ENCODE measurements at places on chromosomes 3 and 15.

DNA sequence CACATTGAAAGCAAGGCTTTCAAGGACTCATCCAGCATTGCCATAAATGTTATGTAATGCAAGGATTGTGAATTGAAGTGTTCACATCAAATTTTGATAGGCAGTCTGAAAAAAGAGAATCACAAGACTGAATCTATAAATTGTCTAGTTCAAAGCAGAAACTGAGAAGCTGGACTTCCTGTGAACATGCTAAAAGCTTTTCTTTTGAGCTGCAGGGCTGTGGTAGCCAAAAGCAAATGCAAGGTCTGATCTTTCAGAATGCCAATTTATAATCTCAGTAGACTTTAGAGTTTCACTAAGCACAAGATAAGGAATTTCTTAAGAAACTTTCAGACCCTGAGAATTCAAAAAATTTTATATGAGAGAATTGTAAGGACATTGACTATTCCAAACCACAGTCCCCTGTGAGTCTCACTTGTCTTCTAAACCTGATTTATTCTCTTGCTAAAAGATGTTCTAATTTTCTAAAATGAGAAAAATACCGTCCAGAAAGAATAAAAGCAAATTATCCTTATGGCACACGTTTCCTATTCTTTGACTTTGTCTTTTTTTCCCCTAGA lies 1700.3 kb downstream of the OTOL1 start:
- no peak for DNase-seq
- no peaks in the 10 kb centered on the region for H3K36me3 ChIP-seq
- H3K4me3 ChIP-seq, result no peak overlapping the region
- H3K4me1 ChIP-seq, result no peaks in the 10 kb centered on the region
- no peaks in the 10 kb centered on the region for H3K27me3 ChIP-seq

DNA sequence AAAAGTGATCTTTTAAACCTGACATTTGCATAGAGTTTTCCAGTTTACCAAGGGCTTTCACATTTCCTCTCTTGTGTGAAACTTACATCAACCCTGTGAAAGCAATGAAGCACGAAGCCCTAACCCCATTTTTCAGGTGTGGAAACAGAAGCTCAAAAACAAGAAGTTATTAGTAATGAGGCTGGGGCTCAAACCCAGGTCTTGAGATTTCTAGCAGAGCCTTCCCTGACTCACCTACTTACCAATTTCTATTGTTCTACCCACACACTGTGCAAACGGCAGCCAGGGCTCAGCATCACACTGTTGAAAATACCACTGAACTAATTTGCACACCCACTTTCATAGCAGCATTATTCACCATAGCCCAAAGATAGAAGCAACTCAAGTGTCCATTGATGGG lies 117.8 kb upstream of the IGF1R start:
- no peak overlapping the region for H3K4me3 ChIP-seq
- DNase-seq, result no peak
- H3K4me1 ChIP-seq, result no peaks in the 10 kb centered on the region
- H3K27ac ChIP-seq, result no peak overlapping the region
- H3K27me3 ChIP-seq, result no peaks in the 10 kb centered on the region

- H3K4me3 ChIP-seq, result peak overlapping the region; percentile 88
- peaks cover 20% of the 10 kb centered on the region for H3K4me1 ChIP-seq
- peak overlapping the region; percentile 93 for H3K27ac ChIP-seq
Observed at GRCh38 chr15:72117486-72118016, 399 bp downstream of the MYO9A start.

DNA sequence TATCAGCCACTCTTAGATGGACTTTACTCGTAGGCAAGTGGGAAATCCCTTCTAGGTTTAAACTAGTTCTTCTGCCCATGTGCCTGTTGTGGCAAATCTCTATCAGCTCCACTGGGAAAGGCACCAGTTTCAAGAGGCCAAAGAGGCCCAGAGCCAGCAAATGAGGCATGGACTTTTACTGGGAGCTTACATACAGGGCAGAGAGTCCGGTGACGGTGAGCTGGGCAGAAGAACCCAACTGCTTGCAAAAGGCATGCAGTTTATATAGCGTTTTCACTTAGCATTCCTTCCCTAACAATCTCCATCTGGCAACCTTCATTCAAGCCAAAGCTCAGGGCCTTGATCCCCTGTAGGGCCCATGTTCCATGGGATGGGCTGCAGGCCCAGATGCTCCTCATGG lies 93.0 kb upstream of the C3orf80 start:
- no peaks in the 10 kb centered on the region for H3K27me3 ChIP-seq
- no peak overlapping the region for H3K4me3 ChIP-seq
- H3K4me1 ChIP-seq, result peaks cover 9% of the 10 kb centered on the region
- DNase-seq, result no peak
- no peaks in the 10 kb centered on the region for H3K36me3 ChIP-seq
- H3K27ac ChIP-seq, result no peak overlapping the region

DNA sequence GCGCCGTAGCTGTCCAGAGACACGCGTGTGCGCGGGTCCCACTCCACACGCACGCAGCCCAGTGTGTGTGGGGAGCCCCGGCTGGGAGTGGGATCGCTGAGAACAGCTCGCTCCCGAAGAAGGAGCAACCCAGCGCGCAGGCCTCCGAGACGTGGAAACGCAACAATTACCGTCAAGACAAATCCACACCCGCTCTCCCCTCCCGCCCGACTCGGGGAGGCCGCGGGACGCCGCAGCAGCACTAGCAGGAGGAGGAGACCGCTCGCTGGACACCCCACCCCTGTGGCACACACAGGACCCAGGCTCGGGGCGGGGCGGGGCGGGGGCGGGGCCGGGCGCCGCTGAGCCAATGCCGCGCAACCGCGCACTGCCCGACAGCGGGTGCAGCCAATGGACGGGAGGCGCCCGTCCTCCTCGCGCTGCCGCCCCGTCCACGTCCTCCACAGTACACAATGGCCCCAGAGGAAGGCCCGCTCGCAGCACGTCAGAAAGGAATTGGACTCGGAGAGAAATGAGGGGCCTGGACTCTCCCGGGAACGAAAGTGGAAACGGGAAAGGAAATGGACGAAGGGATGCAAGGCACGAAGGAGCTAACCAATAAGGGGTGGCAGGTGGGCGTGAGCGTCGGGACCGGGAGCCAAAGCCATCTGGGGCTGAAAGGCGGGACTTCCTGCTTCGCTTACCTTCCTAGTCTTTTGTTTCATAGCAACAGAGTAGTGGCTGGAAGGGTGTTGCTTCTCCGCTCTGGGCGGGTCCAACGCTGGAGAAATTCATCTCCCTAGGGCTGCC lies at the start of gene CBLB:
TSS of gene CBLB (minus strand) at position 271 of the 789 bp plus-strand sequence. CDS start 1,435 bp downstream, outside the sequence.
- H3K27me3 ChIP-seq, result no peaks in the 10 kb centered on the region
- peaks cover 5% of the 10 kb centered on the region for H3K36me3 ChIP-seq
- H3K4me3 ChIP-seq, result peak within 1 kb of the TSS; percentile 90

GRCh38 chr15:35548435-35548834 lies 2.5 kb upstream of the DPH6 start:
- no peaks in the 10 kb centered on the region for H3K36me3 ChIP-seq
- H3K27me3 ChIP-seq, result no peaks in the 10 kb centered on the region
- no peak for DNase-seq
- peaks cover 8% of the 10 kb centered on the region for H3K4me1 ChIP-seq
- H3K4me3 ChIP-seq, result no peak overlapping the region
- H3K27ac ChIP-seq, result no peak overlapping the region

- H3K4me3 ChIP-seq, result no peak overlapping the region
- no peaks in the 10 kb centered on the region for H3K4me1 ChIP-seq
- no peaks in the 10 kb centered on the region for H3K27me3 ChIP-seq
- H3K36me3 ChIP-seq, result no peaks in the 10 kb centered on the region
- DNase-seq, result no peak
- H3K27ac ChIP-seq, result no peak overlapping the region
Observed at GRCh38 chr3:191300422-191300821, 28.8 kb upstream of the CCDC50 start.

DNA sequence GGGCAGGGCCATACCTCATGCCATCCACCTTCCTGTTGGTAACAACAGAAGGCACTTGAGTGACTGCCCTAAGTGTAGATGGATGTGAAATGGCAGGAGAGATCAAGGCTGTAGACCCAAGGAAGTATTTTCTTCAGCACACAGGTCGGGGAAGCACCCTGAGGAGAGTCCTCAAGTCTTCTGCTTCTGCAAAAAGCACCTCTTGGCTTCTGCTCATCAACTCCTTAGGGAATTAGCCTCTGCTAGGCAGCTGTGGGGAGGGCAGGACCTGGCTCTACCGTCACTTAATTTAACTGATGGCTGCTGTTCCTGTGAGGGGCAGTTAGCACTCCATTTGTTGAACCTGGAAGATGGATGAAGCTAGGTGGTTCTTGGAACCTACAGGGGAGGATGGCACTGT lies 6.9 kb upstream of the CACNA2D2 start:
- no peaks in the 10 kb centered on the region for H3K36me3 ChIP-seq

GRCh38 chr15:55372701-55373440 lies 35.3 kb downstream of the CCPG1 start:
- H3K4me3 ChIP-seq, result no peak overlapping the region
- no peak for DNase-seq
- no peak overlapping the region for H3K27ac ChIP-seq
- H3K4me1 ChIP-seq, result no peaks in the 10 kb centered on the region

DNA sequence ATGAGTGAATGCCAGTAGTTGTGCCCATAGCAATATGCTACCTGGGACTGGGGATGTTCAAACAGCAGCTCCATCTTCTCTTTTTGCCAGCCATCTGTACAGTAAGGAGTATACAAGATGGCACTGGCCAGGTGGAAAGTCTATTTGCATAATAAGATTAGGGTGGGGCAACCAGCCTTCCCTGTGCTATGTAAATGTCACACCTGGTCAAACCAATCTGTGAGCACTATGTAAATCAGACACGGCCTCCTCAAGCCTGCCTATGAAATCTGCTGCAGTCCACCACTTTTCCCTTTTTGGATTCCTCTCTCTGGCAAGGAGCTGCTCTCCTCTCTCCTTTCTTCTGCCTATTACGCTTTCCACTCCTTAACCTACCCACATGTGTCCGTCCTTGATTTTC lies 53.0 kb downstream of the C3orf80 start:
- no peak for DNase-seq
- H3K4me3 ChIP-seq, result no peak overlapping the region
- no peaks in the 10 kb centered on the region for H3K4me1 ChIP-seq
- H3K27me3 ChIP-seq, result no peaks in the 10 kb centered on the region

- peaks cover 18% of the 10 kb centered on the region for H3K4me1 ChIP-seq
- H3K36me3 ChIP-seq, result no peaks in the 10 kb centered on the region
- DNase-seq, result no peak
- H3K27me3 ChIP-seq, result no peaks in the 10 kb centered on the region
- no peak overlapping the region for H3K4me3 ChIP-seq
- no peak overlapping the region for H3K27ac ChIP-seq
Observed at GRCh38 chr3:157073810-157074209, 86.1 kb downstream of the CCNL1 start.

GRCh38 chr3:28994161-28994905 lies 286.5 kb upstream of the RBMS3 start:
- no peak overlapping the region for H3K27ac ChIP-seq
- no peak for DNase-seq
- no peaks in the 10 kb centered on the region for H3K36me3 ChIP-seq
- H3K4me3 ChIP-seq, result no peak overlapping the region
- no peaks in the 10 kb centered on the region for H3K4me1 ChIP-seq

DNA sequence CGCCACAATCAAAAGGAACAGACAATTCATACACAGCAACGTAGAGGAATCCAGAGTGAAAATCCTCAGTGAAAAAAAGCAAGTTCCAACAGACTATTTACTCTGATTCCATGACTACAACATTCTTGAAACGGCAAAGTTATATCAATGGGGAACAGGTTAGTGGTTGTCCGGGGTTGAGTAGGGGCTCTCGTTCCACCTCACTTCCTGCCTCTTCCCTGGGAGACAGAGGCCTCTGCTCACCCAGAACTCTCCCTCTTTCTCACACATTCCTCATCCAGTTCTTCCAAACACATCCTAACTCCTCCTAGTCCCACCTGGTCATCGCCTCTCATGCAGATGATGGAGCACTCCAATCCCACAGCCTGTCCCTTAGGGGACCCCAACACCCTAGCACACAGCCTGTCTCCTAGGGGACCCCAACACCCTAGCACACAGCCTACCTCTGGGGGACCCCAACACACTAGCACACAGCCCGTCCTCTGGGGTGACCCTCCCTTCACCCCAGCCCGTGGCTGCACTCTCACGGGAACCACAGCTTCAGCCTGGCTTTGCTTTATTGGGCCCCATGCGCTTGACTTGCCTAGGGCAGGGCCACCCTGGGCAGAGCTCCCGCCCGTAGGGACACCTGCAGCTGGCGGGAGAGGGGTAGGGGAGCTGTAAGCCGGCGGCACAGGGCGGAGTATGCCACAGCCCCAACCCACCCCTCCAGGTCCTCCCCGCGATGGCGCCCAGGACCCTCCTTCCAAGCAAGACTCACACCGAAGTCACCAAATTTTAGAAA lies 5.2 kb downstream of the OCA2 start:
- no peak overlapping the region for H3K27ac ChIP-seq
- H3K4me3 ChIP-seq, result peak overlapping the region; percentile 61
- H3K4me1 ChIP-seq, result peaks cover 38% of the 10 kb centered on the region
- no peak for DNase-seq
- H3K27me3 ChIP-seq, result peaks cover 69% of the 10 kb centered on the region

DNA sequence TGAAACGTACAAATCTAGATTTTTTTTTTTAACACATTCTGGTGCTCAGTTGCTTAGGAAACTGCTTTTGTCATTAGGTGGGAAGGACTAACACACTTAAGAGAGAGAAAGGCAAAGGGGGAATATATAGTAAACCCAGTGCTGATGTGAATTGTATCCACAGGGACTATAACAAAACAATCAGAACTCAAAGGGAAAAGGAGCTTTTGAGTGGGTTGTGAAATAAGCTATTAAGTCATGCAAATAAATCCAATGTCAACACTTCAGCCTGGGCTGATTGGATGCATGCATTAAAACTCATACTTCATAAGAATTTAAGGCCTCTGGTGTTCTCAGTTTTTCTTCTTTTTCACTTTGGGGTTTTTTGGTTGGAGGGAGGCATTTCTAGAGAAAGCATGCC lies 628.9 kb downstream of the FHIT start:
- H3K27ac ChIP-seq, result no peak overlapping the region
- no peaks in the 10 kb centered on the region for H3K4me1 ChIP-seq
- H3K27me3 ChIP-seq, result no peaks in the 10 kb centered on the region
- H3K4me3 ChIP-seq, result no peak overlapping the region
- no peak for DNase-seq

DNA sequence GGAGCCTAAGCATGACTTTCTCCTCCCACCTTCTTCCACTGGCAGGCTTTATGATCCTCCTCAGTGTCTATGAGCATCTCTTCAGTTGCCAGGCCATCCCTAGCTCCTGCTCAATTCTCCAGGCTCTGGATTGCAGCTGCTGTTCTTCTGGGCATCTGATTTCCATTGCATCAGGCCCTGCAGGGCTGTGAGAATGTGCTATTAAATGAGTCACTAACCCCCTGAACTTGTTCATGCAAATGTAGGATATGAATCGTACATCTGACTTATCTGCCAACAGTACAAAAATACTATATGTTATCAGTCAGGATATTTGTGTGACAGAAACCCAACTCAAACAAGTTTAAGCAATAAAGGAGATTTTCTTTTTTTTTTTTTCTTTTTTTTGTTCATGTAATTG lies 11.9 kb downstream of the GPR176 start:
- H3K4me1 ChIP-seq, result no peaks in the 10 kb centered on the region
- H3K27me3 ChIP-seq, result no peaks in the 10 kb centered on the region
- H3K4me3 ChIP-seq, result no peak overlapping the region
- no peaks in the 10 kb centered on the region for H3K36me3 ChIP-seq

All from stomach (tissue), 19 donors.